ENCODE measurements at places on chromosomes 2 and 18.

DNA sequence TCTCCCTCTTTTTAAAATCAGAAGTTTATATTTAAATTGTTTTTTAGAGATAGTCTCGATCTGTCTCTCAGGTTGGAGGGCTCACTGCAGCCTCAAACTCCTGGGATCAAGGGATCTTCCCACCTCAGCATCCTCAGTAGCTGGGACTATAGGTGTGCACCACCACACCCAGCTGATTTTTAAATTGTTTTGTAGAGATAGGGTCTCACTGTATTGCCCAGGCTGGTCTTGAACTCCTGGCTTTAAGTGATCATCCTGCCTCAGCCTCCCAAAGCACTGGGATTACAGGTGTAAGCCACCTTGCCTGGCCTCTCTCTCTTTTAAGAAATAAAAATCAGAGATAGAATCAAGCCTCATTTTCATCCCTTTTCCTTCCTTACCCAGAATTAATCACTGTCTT lies 22.1 kb downstream of the FAM171B start:
- no peak for DNase-seq

DNA sequence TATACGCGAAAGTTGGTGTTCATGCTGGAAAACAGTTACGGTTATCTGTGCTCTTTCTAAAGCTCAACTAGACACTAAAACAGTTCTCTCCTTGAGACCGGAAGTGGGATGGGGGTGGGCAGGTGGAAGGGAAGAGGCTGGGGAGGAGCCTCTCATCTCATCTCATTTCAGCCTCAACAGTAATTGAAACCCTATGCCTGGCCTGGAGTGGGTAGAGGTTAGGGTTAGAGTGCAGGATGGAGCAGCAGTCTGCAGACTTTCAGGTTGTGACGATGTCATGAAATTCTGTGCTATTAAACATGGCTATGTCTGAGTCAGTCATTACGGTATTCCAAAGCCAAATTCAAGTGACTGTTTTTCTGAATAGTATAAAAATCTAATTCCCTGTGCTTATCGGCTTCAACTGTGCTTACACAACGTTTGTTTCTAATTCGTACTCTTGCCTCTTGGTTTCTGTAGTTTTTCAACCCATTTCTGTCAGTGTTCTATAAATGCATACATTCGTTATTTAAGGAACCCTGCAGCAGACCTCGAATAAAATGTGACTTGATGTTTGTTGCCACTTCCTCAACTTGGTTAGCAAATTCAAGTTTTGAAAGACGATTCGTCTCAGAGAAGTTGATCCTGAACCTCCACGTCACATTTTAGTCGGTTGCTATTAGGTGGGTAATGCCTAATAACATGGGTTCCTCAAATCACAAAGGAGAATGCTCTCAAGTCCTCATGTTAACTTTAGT lies 75.8 kb upstream of the TCF7L1 start:
- no peak for DNase-seq

DNA sequence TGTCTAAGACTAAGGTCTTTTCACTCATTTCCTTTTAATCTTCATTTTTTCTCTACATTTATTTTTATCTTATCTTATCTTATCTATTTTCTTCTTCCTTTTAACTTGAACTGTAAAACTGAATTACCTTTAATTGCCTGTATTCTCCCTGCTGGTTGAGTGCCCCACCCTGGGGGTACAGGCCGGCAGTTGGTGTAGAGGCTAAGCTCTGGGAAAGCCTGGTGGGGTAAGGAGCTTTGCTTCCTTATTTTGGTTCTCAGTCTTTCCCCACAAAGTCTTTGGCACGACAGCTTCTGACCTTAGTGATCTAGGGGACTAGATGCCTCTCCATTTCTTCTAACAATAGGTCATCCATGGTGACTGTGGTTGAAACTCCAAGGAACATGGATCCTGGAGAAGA lies 26.8 kb upstream of the HAAO start:
- no peak for DNase-seq

- DNase-seq: no peak
Measured at GRCh38 chr2:233141901-233142300, 81.8 kb downstream of the INPP5D start.

DNA sequence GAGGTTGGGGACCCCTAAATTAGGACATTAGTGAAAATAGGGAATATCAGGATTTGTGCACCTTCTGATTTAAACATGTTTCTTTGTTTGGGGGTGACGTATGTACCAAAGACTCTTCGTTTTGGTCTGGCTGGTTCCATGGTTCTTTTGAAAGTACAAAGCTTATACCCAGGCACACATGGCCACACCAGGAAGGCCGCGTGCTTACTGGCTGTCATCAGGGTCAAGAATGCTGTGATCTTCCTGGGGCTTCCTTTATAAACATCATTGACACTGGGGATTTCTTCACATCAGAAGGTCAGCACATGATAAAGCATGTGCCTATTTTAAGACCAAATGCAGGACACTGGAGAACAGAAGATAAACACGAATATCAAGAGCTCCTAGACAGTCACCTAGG lies 230.6 kb upstream of the ID2 start:
- DNase-seq: no peak

GRCh38 chr2:40177366-40177765 lies 274.5 kb downstream of the SLC8A1 start:
- DNase-seq: no peak

GRCh38 chr2:230798769-230799399 lies 65.9 kb upstream of the ITM2C start:
- no peak for DNase-seq

DNA sequence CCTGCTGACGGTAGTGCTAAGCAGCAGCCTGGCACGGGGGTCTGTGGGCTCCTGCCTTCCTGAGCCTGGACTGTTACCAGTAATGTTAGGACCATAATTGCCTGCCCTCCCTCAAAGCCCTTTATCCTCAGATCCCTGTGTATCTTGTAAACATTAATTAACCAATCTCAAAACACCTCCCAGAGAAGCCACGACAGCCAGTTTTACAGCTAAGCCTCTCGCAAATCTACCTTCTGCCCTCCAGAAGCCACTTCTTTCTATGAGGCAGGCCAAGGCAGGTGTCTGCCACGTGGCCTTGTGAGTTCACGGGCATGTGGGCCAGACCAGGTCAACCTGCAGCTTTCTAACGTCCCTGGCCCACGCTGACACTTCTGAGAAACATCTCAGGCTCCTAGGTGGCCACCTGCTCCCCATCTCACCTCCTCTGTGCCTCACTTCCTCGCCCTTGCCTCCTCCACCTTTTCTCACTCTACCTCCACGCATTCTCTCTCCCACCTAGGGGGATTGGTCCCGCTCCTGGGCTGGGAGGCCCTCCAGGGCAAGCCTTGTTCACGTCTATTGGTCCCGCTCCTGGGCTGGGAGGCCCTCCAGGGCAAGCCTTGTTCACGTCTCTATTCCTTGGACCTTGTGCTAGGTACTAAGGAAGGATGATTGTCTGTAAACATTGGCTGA lies 64.3 kb downstream of the EDAR start:
- no peak for DNase-seq

DNA sequence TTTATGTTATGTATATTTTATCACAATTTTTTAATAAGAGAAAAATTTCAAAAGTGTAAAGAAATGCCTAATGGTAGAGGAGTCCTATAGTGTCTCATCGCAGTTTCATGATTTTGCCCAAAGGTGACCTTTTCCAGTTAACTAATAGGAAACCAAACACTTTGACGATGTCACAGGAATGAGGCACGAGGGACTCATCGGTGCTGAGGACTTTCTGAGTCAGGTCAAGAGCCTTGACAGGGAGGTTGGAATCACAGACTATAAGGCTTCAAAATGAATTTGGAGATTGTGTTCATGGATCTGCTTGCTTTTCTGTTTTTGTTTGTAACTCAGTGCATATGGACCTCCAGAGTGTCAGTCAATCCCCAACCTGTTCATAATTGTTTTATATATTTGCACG lies 15.1 kb upstream of the RTTN start:
- no peak for DNase-seq

- no peak for DNase-seq
Measured at GRCh38 chr2:132883430-132883829, 213.4 kb upstream of the LYPD1 start.

DNA sequence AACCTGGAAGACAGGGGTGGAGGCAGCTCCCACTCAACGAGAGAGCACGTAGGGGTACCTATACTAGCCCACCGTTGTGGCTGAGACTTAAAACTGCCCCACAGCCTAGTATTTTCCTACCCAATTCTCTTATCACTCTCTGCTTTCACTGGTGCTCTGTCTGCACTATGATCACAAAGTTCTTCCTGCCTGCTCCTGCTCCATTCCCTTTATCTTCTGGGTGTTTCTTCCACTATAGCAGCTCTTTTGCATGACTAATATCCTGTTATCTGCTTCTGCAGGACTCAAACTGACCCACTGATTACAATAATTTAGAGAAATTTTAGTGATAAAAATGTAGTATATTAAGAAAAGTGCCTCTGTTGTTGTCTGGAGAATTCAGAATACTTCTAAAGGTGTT lies 184.8 kb downstream of the LRP1B start:
- DNase-seq: no peak

DNA sequence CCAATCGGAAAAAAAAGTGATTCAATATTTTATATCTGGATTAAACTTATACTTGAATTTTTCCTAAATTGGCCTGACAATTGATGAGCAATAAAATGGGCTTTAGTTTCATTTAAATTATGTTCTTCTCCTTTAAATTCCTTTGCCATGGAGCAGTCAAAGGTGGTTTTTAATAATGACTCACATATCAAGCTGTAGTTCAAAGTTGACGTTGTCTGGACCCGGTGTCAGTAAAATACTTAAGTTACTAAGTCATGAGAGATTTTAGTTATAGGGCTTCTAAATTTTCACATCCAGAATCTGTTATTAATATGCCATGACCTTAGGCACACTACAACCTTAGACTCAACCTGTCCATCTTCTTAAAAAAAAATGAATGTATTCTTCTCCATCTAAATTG lies 62.5 kb downstream of the CDH2 start:
- no peak for DNase-seq

GRCh38 chr18:14933964-14934363 lies 186.0 kb downstream of the ANKRD30B start:
- DNase-seq: no peak

DNA sequence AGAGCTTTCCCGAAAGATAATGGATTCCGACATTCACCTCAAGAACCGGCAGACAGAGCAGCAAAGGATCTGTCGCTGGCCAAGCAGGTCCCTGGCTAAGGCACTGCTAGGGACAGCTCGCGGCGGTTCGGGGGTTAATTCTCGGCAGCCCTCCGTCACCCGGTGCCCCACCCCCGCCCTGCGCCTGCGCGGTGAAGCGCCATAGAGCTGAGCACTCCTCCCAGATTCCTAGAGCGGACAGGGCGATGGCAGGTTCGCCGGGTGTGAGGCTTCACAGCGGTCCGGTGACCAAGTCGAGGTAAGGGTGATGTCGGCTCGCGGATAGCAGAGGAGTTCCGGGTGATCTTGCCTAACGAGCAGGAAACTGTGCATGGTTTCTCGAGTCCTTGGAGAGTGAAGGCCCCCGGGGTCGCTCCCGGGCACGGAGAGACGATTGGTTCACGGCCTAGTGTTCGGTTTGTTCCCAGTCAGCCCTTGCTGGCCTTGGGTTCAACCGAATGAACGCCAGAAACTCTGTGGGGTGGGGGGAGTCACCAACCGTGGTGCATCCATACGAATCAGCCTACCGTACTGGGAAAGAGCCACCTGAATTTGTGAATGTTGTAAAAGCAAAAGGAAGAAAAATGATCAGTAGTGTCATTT lies at the start of gene ZSCAN30:
Gene ZSCAN30 (minus strand): TSS at position 136 of the 642 bp plus-strand sequence. CDS start 25,877 bp downstream, outside the sequence.
- DNase-seq: peak; percentile 95

DNA sequence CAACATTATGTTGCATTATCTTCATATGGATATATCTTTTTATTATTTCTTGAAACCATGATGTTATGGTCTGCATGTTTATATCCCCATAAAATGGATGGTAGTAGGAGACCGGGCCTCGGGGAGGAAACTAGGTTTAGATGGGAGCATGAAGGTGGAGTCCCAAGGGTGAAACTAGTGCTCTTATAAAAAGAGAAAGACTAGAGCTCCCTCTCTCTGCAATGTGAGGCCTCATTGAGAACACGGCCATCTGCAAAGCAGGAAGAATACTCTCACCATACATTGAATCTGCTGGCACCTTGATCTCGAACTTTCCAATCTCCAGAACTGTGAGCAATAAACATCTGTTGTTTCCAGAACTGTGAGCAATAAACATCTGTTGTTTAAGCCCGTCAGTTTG lies 64.0 kb downstream of the NXPH2 start:
- no peak for DNase-seq

GRCh38 chr2:227796045-227796711 lies 17.5 kb upstream of the CCL20 start:
- DNase-seq: no peak

DNA sequence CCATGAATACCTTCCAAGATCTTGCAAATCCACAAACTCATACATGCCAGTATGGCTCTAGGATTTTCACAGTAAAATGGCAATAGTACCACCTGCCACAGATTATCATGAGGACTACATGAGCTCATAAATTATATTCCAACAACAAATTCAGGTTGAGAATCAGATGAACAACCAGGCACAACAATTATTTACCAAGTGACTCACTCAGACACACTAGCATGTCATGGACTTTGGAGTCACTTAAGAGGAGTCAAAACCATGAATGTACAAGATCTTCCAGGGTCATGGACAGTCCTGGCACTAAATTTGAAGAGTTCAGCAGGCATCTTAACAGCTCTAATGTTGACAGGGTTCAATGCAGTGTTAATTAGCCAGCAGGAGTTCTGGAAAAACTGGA lies 34.4 kb upstream of the BZW1 start:
- no peak for DNase-seq

GRCh38 chr2:219664944-219665343 lies 37.5 kb downstream of the SLC4A3 start:
- DNase-seq: no peak

DNA sequence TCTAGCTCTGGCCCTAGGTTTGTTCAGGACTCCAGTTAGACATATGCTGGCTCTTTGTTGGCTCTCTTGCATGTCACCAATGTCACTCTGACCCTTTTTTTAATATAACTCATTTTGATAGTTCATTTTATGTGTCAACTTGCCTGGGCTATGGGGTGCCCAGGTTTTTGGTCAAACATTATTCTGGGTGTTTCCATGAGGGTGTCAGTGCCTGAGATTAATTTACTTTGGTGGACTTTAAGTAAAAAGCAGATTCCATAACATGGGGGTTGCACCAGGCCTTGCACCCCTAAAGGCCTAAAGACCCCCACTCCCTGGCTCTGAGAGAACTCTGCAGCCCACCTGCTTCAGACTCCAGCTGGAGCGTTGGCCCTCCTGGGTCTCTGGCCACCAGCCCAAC lies 48.1 kb upstream of the SNTG2 start:
- DNase-seq: no peak

DNA sequence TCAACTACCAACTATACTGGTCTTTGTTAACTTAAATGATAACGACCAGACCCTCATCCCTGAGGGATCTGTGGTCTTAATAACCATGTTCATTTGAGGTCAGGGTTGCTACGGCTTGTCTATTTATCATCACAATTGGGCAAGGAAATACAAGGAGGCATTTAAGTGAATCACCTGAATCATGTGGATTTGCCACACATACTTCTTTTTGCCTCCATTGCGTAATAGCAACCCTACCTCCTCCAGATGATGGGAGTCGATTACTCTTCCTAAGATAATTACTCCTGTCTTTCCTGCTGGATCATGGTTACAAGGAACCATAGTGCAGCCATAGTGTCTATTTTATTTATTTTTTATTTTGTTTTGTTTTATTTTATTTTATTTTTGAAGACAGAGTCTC lies 42.2 kb downstream of the TAF4B start:
- no peak for DNase-seq

GRCh38 chr18:38956068-38956467 lies 1390.5 kb upstream of the CELF4 start:
- DNase-seq: no peak

GRCh38 chr2:216603010-216603883 lies 30.0 kb upstream of the IGFBP2 start:
- no peak for DNase-seq
